Central memory CD4-positive, alpha-beta T cell (primary cell): ENCODE measurements at places on chromosomes 13 and 19.
A peak's percentile ranks its signal among the peaks of the same experiment; 100 is the strongest.

DNA sequence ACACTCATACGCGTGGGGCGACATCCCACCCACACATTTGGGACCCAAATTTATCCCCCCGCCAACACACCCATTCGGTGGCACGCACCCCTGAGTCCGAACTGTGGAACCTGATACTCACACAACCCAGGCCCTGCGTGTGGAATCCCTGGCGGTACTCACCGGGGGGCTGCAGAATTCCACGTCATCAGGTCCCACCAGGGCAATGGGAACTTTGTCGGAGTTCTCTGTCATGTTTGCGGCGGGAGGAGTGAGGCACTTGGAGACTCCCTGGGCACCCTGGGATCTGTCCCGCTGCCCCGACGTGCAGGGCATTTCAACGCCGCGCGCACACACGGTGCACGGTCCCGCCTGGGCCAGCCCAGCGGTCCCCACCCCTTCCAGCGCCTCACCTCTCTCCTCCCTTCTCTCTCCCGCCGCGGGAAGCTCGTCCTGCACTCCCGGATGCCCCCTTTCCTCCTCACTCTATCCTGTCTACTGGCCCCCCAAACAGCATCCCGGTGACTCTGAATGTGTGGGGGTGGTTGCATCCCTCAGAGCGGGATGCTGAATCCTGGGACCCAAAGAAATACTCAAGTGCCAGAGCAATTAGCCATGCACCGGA lies at the start of gene CNMD:
TSS of gene CNMD (minus strand) at position 353 of the 604 bp plus-strand sequence. CDS start at position 234, 119 bp downstream.
- DNase-seq: no peak

GRCh38 chr13:26010487-26011207 lies 41.2 kb downstream of the SHISA2 start:
- DNase-seq: no peak

GRCh38 chr19:3761382-3762129 lies at the start of gene APBA3:
APBA3 (minus strand) TSS chr19:3761692; CDS start chr19:3760264, 1,428 bp downstream.
- DNase-seq: peak; percentile 91

GRCh38 chr13:78540058-78540457 lies 63.3 kb downstream of the POU4F1 start:
- DNase-seq: no peak

DNA sequence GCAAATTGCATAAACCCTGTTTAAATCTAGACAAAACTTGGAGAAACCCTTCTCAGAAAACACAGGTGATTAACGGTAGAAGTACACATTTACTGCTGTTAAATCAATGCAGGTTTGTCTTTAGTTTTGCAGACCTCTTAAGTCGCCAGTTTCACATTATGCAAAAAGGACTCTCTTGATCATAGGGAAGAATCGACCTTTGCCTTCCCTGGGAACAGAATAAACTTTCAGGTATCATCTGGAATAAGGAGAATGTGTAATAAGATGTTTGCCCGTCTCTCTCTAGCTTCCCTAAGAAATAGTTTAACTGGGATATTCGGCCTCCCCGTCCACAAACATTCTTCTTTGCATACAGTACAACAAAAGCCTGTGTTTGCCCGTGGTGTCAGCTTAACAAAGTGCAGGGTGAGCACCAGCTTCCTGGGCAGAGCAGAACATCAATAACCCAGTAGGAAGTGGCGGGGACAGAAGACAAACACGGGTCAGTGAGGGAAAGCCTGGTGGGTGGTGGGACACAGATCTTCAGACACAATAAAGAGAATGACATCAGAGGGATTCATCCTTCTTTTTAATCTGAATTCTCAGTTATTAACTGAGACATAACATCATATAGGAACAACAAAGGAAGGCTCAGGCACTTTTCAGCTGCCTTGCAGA lies 1077.7 kb upstream of the SLC10A2 start:
- no peak for DNase-seq

DNA sequence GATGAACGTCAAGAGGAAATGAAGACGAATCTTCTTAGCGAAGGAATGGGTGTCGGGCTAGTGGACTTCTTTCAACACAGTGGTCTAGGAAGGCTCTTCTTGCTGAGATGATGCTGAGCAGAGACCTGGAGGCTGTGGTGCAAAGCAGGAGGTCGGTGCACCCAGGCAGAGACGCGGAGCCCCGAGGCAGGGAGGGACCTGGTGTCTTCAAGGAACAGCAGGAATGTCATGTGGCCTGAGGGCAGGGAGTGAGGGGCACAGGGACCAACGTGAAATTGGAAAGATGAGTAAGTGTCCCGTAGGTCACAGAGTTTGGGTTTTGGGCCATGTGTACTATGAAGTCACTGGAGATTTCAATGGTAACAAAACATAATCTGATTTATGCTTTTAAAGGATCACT lies 11.4 kb upstream of the CDC42EP5 start:
- no peak for DNase-seq

- peak; percentile 31 for DNase-seq
Measured at GRCh38 chr13:32267836-32268439, 47.2 kb downstream of the ZAR1L start.

DNA sequence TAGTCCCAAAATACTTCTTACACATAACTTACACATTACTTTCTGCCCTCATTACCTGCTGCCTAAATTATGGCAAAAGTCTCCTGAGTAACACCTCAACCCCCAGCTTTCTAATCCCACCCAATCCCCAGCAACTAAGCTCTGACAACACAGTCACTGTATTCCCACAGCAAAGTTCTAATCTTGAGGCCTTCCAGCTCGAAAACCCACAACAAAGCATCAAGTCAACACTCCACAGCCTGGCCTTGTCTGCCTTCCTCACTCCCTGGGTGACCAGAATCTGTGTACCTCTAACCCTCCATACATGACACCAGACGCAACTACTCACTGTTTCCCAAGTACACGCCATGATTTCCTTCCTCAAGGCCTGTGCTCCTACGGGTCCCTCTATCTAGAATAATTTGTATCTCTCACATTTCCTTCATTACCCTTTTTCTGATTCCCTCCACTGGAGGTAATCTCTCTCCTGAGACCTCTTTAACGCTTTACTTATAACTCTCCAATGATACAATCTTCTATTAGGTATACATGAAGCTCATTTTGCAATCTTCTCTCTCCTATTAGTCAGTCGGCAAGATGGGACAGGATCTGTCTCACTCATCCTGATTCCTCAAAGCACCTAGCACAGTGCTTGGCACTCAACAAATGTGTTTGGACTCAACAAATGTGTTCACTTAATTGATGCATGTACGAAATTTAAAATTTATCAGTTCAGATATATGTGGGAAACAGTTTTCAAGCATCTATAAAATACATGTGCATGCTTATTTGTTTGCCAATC lies 87.6 kb upstream of the DOCK9 start:
- DNase-seq: no peak

DNA sequence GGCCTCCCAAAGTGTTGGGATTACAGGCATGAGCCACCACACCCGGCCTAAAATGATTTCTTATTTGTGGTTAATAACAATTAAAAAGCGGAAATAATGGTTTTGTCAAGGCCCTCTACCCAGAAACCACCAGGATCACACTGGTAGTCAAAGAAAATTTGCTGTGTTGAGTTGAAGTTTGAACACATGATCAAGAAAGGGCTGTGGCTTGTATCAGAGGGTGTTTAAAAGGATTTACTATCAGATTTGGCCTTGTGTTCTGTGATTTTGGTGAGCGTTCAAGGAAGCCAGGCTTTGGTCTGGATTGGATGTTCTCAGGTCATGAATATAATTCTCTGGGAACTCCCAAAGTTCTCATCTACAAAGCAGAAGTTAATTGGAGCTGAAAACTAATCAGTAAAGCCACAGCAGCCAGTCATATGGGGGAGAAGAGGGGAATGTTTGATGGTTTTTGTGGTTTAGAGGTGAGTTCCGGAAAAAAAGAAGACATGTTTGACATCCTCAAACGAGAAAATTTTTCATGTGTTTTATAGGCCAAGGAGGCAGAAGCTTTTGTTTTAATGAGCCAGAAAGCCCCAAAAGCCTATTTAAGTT lies 10.6 kb upstream of the ZNF556 start:
- DNase-seq: peak; percentile 70

DNA sequence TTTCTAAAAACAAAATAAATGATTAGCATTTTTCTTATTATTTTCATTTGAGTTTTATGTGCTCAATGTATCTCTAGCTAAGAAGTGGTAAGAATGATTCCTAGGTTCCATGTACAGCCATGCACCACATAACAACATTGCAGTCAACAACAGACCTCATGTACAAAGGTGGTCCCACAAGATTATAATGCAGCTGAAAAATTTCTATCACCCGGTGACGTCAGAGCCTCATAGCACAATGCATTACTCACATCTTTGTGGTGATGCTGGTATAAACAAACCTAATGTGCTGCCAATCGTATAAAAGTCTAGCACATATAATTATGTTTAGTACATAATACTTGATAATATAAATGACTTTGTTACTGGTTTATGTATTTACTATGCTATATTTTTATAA lies 120.5 kb downstream of the SLC7A1 start:
- no peak for DNase-seq

- no peak for DNase-seq
Measured at GRCh38 chr13:111881700-111882099, 185.2 kb upstream of the SOX1 start.

DNA sequence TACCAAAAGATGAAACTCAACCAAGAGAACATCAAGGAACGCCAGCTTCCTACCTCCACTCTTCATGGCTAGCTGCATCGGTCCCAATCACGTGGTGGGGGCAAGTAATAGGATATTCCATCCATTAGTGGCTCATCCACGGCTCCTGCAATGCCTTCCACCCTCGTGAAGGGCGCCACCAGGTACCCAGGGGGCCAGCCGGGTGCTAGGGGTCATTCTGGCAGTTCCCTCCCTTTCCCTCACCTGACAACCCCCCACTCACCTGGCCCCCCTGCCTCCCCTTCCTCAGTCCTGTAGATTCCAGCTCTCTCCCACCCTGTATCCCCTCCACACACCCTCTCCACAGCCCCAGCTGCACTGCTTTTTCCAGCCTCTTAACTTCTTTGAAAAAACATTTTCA lies 161.9 kb downstream of the URI1 start:
- no peak for DNase-seq

DNA sequence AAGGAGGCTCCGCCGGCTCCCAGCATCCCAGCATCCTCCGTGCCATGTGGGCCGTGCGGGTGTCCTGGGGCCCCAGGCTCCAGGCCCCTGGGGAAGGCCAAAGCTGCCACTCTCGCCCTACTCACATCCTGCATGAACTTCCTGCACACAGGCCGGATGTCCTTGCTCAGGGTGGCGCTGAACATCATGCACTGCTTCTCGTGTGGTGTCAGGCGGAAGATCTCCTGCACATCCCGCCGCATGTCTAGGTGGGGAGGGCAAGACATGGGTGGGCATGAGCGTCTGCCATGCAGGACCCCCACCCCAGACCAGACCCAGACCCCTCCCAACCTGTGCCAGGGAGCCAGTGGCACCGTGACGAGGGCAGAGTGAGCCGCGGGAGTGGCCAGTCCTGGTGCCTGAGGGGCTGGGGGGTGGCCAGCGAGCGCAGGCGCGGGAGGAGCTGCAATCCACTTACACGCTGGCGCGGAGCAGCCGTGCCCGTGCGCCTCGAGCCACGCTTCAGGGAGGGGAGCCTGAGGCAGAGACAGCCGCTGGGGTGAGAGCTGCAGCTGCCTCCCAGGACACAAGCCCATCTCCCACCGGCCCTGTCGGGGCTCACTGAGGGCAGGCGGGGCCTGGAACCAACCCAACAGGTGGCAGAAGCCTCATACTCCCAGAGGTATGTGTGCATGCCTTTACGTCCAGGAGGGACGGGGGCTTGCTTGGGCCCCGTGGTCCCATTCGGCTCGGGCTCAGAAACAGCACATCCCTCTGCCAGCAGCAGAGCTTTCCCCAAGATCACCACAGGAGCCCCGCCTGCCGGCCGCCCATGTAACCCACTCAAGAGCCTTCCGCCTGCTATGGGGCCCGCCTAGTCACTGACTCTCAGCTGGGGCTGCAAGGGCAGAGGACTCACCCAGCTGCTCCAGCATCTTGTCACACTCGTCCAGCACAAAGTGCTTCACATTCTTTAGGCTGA lies 8.8 kb downstream of the DDX39A start:
- DNase-seq: peak; percentile 66

GRCh38 chr13:23510979-23511735 lies 59.1 kb upstream of the TNFRSF19 start:
- no peak for DNase-seq

DNA sequence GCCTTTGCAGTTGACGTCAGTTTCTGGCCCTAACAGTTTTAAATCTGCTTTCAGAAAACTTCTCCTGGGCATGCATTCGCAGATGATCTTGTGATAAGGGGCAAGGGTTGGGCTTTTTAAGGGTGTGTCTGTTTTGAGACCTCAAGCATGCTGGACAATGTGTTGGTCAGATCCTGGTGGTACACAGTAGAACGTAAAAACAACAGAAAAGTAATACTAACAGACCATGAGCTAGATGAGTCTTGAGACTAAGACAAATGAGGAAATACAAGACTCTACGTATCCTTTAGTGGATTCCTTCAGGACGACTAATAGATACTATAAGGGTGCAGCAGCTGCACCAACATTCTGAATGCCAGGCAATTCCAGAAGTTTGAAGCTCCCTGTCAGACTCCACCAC lies 237.6 kb downstream of the DNAJC15 start:
- DNase-seq: no peak

DNA sequence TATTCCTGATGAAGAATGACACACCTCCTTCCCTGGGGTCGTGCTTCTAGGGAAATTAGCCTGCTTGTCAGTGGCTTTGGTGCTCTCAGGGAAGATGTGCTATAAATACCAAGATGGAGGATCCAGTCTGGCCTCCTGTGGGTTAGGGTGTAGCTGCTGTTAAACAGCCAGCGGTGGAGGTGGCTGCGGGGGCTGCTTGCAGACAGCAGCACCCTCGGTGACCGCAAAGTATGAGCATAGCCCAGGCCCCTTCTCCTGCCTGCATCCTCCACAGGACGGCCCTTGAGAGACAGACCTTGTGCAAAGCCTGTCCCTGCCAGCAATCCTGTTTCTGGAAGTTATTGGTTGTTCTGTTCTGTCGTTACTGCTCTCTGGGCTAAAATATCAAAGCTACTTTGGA lies 11.4 kb downstream of the VSTM2B start:
- DNase-seq: no peak

- DNase-seq: no peak
Measured at GRCh38 chr19:10552510-10553053, 8.9 kb downstream of the ATG4D start.

- no peak for DNase-seq
Measured at GRCh38 chr19:4588291-4588761, 28.8 kb upstream of the SEMA6B start.

- no peak for DNase-seq
Measured at GRCh38 chr19:45739498-45740439, 6.5 kb downstream of the MEIOSIN start.

DNA sequence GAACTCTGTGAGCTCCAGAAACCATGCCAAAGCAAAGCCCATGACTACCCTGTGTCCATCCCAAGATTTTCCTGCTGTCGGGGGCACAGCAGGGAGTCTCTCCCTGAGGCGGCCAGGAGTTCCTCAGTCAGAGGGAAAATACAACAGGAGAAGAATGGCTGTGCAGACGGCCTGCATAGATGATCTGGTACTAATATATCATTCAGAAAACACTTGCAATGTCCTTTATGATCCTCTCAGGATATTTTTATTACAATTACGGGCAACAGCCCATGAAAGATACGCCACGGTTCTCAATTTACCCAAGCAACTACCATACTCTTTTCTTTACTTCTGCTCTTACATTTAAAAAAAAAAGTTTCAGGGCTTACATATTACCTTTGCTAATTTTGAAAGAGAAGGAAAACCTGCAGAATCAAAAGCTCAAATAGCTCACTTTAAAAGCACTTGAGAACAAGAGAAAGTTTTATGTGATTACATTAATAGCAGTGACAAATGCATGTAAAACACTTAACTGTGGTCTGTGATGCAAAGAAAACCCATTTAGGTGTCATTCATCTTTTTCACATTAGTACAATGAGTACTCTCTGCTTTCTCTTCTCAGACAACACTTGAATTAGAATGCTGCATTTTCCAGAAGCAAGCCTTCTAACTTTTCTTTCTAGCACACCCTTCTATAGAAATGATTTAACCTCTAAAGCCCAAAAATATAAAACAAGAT lies 460.8 kb downstream of the KLF5 start:
- no peak for DNase-seq
